NCI-H1417 (cell line): ENCODE measurements at places on chromosomes 7 and 10.

DNA sequence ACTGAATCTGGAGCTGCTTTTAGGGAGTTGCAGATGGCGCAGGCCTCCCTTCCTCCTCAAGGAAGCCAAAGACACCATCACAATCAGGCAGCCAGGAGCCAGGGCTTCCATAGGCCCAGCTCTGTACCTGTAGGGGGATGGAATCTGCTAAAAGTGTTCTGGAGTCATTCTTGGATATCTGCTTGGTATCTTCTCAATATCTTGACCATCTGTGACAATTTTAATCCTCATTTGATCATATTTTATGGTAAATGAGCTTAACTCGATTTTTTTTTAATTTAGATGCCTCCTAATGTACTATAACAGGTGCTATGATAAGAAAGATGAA lies 3.1 kb downstream of the ST7 start:
- DNase-seq: no peak

GRCh38 chr10:60367431-60367830 lies 22.2 kb downstream of the ANK3 start:
- peak; percentile 10 for DNase-seq

DNA sequence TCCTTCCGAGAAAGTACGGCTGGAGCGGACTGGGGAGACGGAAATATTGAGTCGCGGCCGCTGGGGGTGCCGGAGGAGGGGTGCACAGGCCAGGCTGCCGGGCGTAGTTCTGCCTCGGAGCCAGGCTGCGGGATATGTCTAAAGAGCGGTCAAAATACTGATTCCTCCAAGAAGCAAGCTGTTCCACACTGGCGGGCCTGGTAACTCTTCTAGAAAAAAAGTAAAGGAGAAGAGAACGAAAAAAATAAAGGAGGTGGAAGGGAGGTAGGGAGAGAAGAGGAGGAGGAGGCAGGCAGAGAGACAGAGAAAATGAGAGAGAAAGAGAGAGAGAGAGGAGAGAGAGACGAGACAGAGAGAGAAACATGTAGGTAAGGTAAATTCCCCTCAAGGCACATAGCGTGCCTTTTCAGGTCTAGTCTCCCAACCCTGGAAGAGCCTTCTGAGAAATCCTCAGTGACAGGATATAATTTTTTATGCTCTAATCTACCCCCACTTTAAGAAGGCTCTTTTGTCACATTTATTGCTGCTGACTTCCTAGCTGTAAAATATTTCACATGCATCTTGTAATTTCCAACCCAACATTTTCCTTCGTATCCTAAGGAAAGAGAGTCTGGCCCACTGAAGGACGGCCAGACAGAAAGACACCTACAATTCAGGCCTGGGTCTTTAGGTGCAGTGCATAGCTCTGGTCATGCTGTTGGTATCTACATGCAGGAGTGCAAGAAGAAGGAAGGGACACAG lies 5.7 kb downstream of the DLX5 start:
- no peak for DNase-seq

GRCh38 chr10:70657041-70657440 lies 15.3 kb upstream of the ADAMTS14 start:
- DNase-seq: no peak

DNA sequence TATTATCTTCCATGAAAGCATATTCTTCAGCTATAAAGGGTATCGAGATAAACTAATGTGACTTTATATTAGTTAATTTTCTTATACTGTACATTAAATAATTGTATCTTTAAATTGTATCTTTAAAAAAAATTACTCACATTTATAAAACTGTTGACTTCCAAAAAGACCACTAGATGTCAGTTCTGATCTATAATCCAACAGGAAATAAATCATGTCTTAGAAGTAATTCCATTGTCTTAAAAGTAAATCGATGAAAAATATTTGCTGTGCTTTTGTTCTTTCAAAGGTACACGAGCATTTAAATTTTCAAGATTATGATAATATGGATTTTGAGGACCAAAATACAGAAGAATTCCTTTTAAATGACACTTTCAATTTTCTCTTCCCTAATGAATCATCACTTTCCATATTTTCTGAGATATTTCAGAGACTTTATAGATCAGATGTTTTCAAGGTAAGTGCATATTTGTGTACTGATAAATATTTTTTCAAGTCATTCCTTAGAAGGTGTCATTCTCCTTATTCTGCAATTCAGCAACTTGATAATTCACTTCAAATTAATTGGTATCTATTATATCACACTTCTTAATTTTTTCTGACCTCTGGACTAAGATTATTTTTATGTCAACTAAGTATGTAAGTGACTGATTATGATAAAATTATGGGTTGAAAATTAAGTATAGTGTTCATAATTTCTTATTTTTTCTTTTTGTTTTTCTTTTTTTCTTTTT lies 138.5 kb downstream of the CPED1 start:
- no peak for DNase-seq
